Activated naive CD4-positive, alpha-beta T cell treated with anti-CD3 and anti-CD28 coated beads, Interleukin-2, amount 50 U/mL, for 72 hours (primary cell): ENCODE measurements at places on chromosomes 11 and 22. TPM values are rescaled to one million over a fixed set of nuclear protein-coding genes. Genes with fewer than 3 reads are reported as not detected.

Gene OTOG
- not detected for total RNA-seq

GRCh38 chr11:60251485-60252212 lies 8.7 kb upstream of the MS4A4E start:
- DNase-seq, result no peak

DNA sequence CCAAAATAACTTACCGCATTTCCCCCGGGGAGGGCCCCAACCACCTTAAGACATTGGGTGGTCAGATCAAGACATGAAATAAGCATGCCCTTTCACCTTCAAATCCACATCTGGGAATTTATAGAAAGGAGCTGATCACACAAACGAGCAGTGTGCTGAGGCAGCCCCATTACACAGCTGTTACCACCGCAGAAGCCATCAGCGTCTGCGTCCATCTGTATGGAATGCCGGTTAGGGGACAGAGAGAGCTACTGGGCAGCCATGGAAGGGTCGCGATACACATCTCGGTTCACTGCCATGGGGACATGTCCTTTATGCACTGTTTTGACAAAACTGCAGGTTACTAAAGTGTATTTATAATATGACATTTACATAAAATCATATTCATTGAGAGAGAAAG lies 105.1 kb upstream of the LMO1 start:
- no peak for DNase-seq

Gene OR6A2
- 0.10 TPM for total RNA-seq

GRCh38 chr22:49956914-49957825 lies 3.4 kb upstream of the PIM3 start:
- no peak for DNase-seq

- no peak for DNase-seq
Observed at GRCh38 chr11:90532125-90532524, 309.3 kb upstream of the CHORDC1 start.

DNA sequence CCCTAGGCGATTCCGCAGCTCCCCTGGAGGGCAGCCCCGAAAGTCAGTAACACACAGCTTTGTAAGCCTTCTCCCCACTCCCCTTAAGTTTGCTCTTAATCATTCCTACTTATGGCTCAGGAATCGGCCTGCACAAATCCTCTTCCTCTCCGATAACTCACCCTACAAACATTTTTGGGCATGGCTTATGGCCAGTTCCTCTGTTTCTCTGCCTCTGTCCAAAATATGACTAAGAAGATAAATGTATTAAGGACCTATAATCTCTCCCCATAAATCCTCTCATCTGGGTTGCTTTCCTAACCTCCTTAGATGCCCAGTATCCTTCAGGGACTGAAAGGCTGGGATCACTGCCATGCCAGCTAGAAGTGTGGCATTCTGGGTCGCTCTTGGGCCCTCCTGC lies 41.0 kb downstream of the PAMR1 start:
- DNase-seq, result no peak

Gene SCGB1A1
- not detected for total RNA-seq

Gene KAT5
- total RNA-seq, result 106 TPM

DNA sequence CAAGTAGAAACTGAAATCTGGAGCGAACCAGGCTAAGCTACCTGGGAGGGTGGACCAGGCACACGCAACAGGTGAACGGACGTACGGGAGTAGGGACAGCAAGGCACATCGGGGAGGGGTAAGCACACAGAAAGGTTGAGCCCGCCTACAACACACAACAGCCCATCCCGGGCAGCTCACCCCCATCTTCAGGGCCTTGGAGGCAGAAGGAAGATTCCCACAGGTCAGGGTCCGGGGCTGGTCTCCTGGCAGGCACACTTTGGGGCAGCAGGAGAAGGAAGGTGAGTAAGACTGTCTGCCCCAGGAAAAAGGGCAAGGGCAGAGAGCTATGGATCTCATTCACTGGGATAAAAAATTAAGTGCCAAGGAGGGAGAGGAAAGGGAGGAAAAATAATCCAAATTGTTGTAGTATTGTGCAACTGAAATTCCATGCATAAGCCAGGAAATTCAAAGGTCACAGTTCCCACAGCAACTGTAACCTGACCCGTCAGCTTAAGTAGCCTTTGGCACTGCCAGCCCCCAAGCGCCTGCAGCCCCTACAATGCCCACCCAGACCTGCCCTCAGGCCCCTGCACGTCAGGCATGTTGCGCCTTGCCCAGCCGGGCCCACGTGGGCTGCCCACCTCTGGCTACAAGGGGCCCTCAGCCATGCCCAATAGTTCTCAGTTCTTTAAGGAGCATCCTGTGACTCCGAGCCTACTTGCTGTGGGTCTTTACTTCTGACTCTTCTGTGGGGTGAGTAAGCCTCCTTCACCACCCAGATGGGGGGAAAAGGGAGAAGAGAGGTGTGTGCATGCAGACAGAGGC lies 51.8 kb downstream of the MICAL3 start:
- no peak for DNase-seq

Gene SYNGR1
- 1.2 TPM for total RNA-seq

DNA sequence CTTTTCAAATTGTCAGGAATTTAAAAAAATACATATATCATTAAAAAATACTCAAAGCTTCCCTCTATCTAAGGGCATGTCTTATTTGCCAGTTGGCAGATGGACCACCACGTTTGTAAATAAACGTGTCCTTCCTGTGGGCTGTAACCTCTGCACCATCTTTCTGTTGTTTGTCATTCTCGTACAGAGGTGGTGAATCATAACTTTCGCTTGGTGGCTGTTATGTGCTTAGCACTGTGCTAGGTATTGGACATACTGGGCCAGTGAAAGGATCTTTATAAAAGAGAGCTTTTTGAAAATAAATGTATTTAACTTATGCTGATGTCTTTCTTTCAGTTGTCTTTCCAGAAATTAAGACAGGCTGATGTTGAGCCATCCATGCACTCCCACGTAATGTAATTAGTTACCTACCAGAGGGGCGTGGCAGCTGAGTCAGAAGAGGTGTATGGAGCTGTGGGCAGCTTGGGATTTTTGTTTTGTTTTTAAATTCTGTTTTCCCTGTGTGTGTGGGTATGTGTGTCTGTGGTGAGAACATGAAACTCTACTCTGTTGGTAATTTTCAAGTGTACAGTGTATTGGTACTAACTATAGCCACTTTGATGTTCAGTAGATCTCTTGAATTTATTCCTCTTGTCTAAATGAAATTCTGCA lies 62.7 kb downstream of the TECTA start:
- DNase-seq, result no peak

Gene NXPE4
- total RNA-seq, result not detected

DNA sequence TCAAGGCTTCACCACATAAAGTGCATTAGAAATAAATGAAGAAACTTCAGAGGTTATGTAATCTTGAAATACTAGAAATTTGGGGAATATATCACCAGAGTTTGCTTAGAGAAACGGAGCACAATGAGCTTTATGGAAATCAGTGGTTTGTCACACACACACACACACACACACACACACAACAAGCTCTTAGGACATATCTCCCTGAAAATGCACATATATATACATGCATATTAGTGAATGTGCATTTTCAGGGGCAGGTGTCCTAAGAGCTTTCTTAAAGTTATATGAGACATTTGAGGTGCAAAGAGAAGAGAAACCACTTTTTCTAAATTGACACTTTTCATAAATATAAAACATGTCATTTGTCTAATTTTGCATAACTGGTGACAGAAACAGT lies 93.7 kb upstream of the CARD18 start:
- DNase-seq, result no peak

DNA sequence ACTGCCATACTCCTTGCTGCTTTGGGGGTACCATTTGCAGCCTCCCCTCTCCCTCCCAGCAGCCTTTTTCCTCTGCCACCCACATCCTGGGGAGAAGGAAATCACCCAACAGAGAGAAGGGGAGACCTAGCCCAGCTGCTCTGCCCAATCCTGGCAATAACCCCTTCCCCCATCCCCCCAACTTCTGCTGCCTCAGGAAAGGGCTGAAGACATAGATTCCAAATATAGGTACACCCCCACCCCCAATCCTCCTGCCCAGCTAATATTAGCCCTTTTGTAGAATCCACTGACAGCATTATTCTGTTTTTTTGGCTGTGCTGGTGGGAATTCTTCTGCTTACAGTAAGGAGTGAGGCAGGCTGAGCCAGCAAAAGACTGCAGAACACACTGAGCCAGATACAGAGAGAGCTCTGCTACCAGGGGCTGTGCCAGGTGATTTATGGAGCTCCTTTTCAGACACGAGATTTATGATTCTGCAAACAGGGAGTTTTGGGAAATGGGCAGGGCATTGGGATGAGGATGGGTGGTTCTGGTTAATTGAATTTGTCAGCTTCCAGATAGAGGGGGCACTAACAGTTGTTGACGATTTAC lies 164.0 kb downstream of the TENM4 start:
- no peak for DNase-seq

GRCh38 chr22:20509344-20510047 lies 2.1 kb downstream of the MED15 start:
- peak; percentile 33 for DNase-seq

- DNase-seq, result no peak
Observed at GRCh38 chr22:24120044-24120443, 61.2 kb upstream of the SUSD2 start.

- peak; percentile 58 for DNase-seq
Observed at GRCh38 chr11:60951904-60952741, at the start of gene SLC15A3. Gene SLC15A3, minus strand, starts transcription at chr11:60952176. Its CDS starts 625 bp downstream, at chr11:60951551.

DNA sequence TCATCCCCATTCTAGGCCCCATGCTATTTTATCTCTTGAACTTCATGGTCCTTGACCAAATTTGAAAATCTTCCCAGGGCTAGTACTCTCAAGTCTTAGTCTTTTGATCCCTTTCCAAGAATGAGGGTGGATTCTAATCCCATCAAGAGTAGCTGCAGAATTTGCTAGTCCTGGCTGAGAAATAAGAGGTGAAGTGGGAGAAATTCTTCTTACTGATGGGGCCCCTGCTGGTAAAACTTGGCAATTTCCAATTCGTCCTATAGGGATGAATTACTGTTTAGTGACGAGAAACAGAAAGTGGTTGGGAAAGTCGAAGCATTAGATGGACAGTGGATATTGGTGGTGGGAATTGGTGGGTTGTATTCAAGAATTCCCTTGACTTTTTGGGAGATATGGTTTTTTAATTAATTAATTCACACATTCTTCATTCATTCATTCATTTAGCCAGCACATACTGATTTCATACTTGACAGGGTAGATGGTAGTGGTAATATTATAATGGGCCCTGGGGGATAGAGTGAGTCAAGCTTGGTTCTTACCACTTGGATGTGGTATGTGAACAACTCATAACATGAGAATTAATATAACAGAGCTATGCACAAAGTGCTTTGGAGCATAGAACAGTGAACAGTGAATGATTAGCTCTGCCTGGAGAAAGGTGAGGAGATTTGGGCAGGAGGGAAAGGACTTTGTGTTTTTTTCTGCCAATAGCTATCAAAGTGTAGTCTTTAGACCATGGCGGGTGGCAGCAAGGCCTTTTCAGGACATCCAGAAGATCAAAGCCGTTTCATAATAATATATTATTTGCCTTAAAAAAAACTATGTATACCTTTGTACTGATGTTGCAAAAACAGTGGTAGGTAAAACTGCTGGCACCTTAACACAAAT lies 103.8 kb downstream of the STIM1 start:
- no peak for DNase-seq

Gene PTGDR2
- 0.25 TPM for total RNA-seq

DNA sequence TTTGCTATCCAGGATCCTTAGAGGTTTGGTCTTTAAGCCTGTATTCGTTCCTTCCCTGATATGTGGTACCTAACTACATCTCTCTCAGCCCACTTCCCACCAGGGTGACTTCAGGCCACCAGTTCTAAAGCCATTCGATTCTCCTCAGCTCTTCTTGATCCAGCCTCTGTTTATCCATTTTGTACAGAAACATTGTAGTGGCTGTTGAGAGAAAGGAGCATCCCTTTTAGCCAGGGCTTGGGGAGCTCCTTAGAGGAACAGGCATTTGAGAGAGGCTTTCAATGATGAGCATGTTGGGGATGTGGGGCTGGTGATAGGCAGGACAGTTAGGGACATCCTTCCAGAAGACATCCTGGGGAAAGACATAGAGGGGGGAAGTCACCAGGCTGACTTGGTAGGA lies 17.9 kb downstream of the UBE2L3 start:
- DNase-seq, result no peak
